ENCODE measurements at places on chromosomes 5 and 9.

GRCh38 chr9:135898634-135899407 is 8.5 kb downstream of the CAMSAP1 start:
- DNase-seq, result no peak

DNA sequence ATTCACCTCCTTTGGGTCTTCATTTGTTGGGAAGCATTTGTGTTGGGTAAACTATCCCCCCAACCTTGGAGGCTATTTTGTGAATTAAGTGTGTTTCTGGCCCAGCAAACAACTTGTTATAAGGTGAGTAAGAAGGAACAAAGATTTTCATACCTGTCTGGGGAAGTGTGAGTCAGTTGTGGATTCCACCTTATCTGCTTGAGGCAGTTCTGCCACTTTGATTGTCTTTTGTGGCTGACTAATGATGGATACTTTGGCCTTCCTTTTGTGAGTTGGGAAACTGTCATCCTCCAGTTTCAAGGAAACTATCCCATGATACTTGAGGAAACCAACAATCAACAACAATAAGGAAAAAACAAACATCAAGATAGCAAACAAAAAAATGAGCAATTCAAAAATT is 24.6 kb upstream of the CER1 start:
- no peak for DNase-seq

DNA sequence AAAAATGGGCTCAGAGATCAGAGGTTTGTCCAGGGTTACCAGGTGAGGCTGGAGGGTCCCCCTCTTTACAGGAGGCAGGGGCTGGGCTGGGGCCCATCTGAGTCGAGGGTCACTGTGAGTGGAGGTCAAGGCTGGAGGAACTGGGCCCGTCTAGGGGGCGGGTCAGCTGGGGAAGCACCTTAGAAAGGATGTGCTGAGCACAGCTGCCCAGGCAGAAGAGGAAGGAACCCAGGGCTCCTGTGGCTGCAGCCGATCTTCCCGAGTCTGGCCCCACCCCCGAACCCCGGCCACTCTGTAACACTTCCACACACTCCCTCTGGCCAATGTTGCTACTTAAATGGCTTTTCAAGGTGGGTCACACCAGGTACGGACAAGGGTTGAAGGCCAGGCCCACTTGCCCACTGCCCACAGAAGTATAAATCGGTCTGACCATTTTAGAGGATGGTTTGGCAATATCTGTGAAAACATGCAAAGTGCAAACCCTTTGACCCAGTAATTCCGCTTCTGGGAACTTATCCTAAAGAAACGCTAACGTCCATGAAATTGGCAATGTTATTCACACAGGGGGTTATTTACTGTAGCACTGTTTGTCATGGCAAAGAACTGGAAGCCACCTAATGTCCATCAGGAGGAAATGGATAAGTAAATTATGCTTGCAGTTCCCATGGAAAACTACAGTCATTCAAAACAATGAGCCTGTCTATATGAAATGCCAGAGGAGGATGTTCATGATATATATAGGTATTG is 30.5 kb upstream of the EEIG1 start:
- no peak for DNase-seq

GRCh38 chr5:88675168-88675707 is 207.7 kb downstream of the MEF2C start:
- peak; percentile 58 for DNase-seq

- no peak for DNase-seq
Measured at GRCh38 chr5:95520206-95520605, 34.6 kb downstream of the SKIC3 start.

GRCh38 chr9:134437403-134438194 is 111.3 kb downstream of the RXRA start:
- DNase-seq, result no peak

- no peak for DNase-seq
Measured at GRCh38 chr5:95667678-95668077, 15.1 kb downstream of the SPATA9 start.

DNA sequence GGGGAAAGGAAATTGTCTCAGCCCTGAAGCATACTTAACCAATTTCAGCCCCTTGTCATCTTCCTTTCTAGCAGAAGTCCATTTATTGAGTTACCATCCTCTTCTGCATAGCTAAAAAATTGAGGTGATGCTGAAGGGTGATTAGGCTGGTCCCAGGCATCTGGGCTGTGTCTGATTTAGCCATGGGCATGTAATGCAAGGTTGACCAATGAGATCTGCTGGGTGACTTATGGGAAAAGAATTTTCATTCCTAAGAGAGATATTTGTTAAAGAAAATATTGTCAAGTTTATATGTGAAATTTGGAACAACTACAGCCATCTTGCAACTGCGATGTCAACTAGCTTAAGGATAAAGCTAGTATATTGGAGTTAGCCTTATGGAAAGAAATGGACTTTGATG is 5.1 kb downstream of the ITGA2 start:
- DNase-seq, result no peak

- no peak for DNase-seq
Measured at GRCh38 chr5:126052120-126052519, 371.1 kb upstream of the GRAMD2B start.

GRCh38 chr9:124183772-124184171 is 74.0 kb upstream of the NEK6 start:
- no peak for DNase-seq

GRCh38 chr5:123997462-123998215 is 485.7 kb downstream of the CSNK1G3 start:
- no peak for DNase-seq

GRCh38 chr9:76893395-76893932 is 12.4 kb downstream of the PRUNE2 start:
- peak; percentile 17 for DNase-seq

- DNase-seq, result no peak
Measured at GRCh38 chr9:93001031-93001430, 53.7 kb downstream of the FGD3 start.

DNA sequence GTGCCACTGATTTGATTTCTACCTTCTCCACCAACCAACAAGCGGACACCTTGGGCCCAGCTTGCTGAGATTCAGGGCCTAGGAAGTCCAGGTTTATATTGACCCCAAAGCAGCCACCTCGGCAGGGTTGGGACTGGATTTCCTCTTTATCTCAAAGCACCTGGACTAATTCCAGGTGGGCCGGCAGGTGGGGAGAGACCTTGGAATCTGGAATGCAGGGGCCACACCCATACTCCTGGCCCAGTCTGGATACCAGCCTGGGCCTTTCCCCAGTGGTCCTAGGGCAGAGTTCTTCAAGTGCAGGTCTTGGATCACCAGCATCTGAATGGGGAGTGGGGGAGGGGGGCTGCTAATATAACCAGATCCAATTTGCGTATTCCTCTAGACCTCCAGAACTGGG is 93.1 kb downstream of the PCDH1 start:
- no peak for DNase-seq

DNA sequence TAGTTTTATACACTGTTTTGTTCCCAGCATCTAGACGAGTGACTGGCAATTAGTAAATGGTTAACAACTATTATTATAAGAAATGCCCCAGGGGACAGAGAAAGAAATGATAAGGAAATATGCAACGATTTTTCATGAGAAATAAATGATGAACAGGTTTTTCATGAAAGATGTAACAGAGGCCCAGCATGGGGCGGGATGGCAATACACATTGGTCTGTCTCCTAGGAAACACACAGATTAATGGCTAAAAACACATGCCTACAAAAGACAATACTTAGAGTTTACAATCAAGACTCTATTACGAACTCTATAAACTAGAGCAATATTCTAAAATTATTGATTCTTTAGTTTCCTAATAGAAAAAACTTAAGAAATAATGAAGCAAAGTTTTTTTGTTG is 441.5 kb upstream of the CDH9 start:
- DNase-seq, result no peak

- no peak for DNase-seq
Measured at GRCh38 chr9:29730163-29730562, 2156.9 kb upstream of the C9orf72 start.

DNA sequence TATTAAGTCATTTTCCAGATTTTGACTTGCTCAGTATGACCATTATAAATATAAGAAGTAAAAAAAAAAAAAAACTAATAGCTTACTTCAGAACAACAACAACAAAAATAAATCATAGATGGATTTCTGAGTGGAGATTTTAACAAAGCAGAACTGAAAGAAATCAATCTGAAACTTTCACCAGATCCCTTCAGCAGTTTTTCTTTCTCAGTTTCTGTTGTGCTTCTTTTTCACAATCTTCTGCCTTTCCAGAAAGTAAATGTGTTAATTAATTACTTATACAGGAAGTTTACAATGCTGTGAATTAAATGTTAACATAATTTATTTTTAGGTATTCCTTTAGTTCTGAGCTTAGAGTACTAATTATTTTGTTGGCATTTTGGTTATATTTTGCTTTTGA is 73.5 kb downstream of the CHSY3 start:
- no peak for DNase-seq

DNA sequence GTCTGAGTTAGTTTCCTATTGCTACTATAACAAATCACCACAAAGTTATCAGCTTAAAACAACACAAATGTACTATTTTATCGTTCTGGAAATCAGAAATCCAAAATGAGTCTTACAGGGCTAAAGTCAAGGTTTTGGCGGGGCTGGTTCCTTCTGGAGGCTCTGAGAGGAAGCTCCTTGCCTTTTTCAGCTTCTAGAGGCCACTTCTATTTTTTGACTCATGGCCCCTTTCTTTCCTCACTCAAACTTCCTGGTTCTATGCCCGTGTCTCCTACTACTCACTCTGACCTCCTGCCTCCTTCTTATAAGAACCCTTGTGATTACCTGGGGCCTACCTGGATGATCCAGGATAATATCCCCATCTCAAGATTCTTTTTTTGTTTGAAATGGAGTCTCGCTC is 48.2 kb downstream of the GABBR2 start:
- DNase-seq, result no peak

DNA sequence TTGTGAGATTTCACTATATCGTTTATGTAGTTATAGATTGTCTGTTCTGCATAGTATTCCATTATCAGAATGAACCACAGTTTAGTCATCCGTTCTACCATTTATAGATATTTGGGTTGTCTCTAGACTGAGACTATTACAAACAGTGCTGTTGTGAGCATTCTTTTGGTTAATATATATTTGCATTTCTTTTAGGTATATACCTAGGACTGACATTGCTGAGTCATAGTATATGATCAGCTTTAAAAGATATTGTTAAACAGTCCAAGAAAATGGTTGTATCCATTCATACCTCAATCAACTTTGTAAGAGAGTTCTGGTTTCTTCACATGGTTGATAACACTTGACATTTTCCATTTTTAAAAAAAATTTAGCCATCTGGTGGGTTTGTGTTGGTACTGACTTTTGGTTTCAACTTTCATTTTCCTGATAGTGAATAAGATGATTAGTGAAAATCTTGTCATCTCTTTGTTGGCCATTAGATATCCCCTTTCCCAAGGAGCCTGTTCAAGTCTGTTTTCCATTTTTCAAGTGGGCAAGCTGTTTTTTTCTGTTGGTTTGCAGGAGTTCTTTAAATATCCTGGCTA is 22.9 kb upstream of the ADAM19 start:
- DNase-seq, result no peak

GRCh38 chr5:62421414-62421813 is 8.9 kb downstream of the IPO11 start:
- no peak for DNase-seq

All from DMS79 treated with DMSO at 0.1 percent for 48 hours (cell line).